ENCODE measurements at places on chromosomes 5 and 9. TPM values are rescaled to one million over a fixed set of nuclear protein-coding genes. Genes with fewer than 3 reads are reported as not detected.

CCDC171 gene
- total RNA-seq = 1.1 TPM

PCDHGA11 gene
- 2.5 TPM for total RNA-seq

GPR150 gene
- not detected for total RNA-seq

GRCh38 chr5:134053314-134053839, 48.6 kb upstream of the VDAC1 start:
- no peaks in the 10 kb centered on the region for H3K27me3 ChIP-seq
- DNase-seq = no peak
- no peaks in the 10 kb centered on the region for H3K4me1 ChIP-seq

DNA sequence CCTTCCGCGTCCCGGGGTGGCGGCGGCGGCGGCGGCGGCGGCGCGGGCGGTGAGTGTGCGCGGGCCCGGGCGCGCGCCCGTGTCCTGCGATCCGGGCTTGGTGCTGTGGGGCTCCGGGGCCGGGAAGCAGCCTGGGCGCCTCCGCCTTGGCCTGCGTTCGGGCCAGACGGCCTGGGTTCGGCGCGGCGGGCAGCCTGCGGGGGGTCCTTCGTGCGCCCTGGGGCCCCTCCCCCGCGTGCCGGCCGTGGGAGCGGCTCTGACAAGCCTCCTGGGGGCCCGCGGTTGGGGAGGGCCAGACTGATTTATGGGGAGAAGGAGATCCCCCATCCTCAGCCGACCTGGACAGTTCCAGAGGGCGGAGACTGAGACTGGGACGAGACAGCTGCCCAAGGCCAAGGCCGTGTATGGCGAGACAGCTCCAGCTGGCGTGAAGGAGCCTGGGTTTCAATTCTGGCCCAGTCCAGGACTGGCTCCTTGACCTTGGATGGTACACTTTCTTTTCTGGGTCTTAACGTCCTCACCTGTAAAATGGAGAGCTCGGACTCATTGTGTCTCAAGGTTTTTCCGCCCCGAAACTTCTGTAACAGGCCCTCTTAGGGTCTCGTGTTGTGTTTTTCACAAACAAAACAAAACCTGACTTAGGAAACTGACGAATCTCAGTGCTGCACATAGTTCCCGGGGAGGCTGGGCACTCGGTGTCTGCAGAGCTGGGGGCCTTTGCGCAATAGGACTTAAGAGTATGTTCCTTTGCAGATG, 603 bp downstream of the TMEM268 start:
- peaks cover 26% of the 10 kb centered on the region for H3K4me1 ChIP-seq
- H3K4me3 ChIP-seq = peak overlapping the region; percentile 87
- H3K27me3 ChIP-seq = no peaks in the 10 kb centered on the region
- DNase-seq = peak; percentile 40

DNA sequence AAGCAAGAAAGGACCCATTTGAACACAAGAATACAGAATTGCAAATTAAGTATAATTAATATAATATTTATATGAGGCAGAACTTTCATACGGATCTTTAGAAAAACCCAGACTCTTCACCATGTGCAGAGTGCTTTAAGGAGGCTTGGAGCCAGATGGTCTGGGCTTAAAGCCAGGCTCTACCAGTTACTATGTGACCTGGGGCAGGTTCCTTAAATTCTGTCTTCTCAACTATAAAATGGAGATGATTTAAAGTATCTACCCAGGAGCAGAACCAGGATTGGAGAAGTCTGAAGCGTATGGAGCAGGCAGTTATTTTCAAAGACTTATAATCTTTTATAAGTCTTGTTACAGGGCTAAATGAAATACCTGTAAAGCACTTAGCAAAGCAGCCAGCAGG, 202.1 kb downstream of the TSSK1B start:
- H3K27ac ChIP-seq = no peak overlapping the region
- H3K4me1 ChIP-seq = peaks cover 9% of the 10 kb centered on the region
- no peaks in the 10 kb centered on the region for H3K36me3 ChIP-seq
- H3K27me3 ChIP-seq = no peaks in the 10 kb centered on the region

DNA sequence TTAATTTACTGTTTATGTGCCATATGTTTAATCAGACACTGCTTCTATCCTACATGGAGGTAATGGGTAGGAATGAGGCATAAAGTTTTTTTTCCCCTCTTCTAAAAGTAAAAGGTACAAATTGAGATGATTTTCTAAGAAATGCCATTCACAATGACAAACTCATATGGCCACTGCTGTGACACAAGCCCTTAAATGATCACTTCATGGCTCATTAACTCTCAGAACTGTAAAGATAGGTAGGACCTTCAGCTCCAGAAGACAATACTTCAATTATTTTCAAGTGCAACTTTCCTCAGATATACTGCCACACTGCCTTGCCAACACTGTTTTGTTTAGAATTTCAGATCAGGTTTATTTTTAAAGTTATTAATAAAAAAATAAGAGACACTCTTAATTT, 362.9 kb upstream of the ZNF608 start:
- no peaks in the 10 kb centered on the region for H3K36me3 ChIP-seq
- no peaks in the 10 kb centered on the region for H3K27me3 ChIP-seq
- H3K4me1 ChIP-seq = peaks cover under 1% of the 10 kb centered on the region
- H3K4me3 ChIP-seq = no peak overlapping the region
- no peak for DNase-seq
- H3K27ac ChIP-seq = no peak overlapping the region

DNA sequence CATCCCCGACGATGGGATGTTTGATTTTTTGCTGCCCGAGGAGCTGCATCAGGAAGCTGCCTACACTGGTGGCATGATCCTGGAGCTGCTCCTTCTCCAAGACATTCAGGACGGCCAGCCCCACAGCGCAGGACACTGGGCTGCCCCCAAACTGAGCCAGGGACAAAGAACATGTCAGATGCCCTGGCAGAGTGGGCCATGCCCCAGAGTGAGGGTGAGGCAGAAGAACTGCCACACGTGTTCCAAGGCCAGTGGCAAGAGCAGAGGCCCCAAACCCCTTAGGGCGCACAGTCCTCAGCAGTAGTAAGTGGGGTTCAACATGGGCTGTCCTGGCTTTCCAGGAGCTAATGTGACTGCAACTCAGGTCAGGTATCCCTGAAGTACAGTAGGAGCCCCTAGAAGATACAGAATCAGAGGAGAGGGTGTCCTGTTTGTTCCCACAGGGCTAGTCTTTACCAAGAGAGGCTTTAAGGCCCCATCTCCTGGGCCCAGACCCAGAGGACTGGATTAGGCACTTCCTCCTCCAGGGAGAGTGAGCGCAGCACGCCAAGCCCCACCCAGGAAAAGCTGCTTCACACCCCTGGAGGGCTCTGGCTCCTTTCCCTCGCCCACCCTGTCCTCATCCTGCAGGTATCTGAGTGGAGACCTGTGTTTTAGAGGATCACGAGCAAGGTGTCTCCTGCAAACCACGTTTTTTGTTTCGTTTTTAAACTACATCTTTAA, 11.1 kb downstream of the HNRNPAB start:
- H3K4me3 ChIP-seq = no peak overlapping the region
- H3K27me3 ChIP-seq = no peaks in the 10 kb centered on the region
- H3K4me1 ChIP-seq = peaks cover 22% of the 10 kb centered on the region
- no peak for DNase-seq
- H3K36me3 ChIP-seq = peaks cover 34% of the 10 kb centered on the region
- peak overlapping the region; percentile 36 for H3K27ac ChIP-seq

PCDHGA7 gene
- 0.67 TPM for total RNA-seq

CCDC192 gene
- not detected for total RNA-seq

GRCh38 chr5:154284433-154284832, 93.9 kb downstream of the GALNT10 start:
- no peaks in the 10 kb centered on the region for H3K36me3 ChIP-seq
- DNase-seq = no peak
- no peak overlapping the region for H3K4me3 ChIP-seq
- no peaks in the 10 kb centered on the region for H3K27me3 ChIP-seq
- no peak overlapping the region for H3K27ac ChIP-seq

DNA sequence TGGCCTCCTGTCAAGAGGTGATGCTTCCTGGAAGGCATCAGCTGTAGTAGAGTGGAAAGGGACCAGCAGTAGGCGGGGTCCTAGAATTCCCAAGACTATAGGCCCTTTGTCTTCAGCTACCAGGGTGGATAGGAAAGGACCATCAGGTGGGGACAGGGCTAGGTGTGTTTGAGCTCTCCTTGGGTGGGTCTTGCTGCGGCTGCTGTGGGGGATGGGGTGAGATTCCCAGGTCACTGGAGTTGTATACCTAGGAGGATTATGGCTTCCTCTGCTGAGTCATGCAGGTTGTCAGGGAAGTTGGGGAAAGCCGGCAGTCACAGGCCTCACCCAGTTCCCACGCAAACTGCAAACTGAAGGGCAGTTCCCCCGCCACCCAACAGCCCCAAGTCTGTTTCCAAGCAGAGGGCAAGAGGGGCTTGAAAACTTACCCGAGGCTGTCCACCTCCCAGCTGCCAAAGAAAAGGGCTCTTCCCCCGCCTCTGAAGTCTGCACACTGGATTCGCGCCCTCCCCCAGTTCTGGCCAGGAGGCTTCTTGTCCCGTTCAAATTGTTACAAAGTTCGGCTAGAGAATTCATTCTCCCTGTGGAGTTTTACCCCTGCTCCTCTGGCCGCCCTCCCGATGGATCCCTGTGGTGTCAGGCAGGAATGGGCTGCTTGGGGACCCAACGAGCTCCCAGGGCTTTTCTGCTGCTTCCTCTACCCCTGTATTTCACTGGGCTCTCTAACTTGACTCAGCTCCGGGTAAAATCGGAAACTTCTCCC, 23.0 kb upstream of the ECM2 start:
- H3K27ac ChIP-seq = no peak overlapping the region
- no peaks in the 10 kb centered on the region for H3K36me3 ChIP-seq
- H3K27me3 ChIP-seq = no peaks in the 10 kb centered on the region
- H3K4me1 ChIP-seq = no peaks in the 10 kb centered on the region
- DNase-seq = no peak

BARX1 gene
- not detected for total RNA-seq

AGXT2 gene
- total RNA-seq = 49.4 TPM
